ENCODE measurements at places on chromosomes 12 and 14.

DNA sequence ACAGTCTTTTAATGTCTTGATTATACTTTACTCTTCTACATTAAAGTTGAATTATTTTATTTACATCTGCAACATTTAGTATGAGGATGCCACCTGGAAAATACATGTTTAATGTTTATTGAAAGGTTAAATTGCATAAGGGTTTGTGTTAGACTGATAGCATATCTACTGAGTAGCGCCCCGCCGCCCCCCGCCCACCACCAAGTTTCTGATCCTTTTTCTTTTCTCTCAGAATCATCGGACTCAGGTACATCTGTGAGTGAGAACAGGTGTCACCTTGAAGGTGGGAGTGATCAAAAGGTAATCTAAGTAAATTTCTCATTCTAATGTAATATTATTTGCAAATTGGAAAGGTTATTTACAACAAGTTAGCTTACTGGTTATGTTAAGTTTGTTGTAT lies 16.2 kb downstream of the MDM2 start:
- no peak for DNase-seq

DNA sequence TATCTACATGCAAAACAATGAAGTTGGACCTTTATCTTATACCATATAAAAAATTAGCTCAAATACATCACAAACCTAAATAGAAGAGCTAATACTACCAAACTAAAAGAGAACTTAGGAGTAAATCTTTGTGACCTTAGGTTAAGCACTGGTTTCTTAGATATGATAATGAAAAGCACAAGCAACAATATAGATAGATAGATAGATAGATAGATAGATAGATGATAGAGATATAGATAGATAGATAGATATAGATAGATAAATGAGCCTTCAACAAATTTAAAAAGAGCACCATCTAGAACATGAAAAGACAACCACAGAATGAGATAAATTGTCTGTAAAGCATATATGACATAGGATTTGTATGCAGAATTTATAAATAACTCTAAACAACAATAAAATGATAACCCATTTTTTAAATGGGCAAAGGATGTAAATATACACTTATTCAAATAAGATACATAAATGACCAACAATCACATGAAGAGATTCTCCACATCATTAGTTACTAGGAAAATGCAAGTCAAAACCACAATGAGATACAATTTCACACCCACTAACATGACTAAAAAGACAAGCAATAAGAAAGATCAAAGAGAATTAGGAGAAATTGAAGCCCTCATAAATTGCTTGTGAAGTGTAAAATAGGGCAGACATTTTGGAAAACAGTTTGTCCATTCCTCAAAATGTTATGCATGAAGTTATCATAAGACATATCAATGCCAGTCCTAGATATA lies 293.7 kb downstream of the BTG1 start:
- no peak for DNase-seq

DNA sequence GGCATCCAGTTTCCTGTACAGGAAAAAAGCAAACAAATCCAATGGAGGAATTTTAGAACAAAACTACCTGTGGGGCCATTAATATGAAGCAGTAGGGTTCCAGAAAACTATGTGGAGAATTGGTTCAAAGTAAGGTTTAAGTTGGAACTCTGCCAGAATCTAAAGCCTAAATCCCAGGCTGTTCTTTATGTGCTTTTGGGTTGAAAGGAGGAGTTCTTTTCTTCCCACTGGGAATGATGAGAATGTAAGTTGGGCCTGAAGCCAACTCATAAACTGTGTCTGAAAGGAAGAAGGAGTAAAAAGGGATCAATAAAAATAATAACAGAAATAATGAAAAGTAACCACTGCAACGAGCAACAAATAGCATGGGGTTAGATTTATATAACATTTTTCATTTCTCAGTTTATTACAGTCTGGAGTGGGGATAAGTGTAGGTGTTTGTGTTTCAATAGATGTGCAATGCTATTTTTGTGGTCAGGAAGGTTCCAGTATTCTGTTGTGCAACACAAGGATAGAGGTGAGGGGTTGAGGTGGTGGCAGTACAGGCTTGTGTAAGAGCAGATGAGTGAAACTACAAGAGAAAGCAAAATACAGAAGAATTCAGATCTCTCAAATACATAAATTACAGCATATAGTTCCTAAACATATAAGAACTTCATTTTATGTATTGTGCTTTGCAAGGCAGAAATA lies 373.6 kb downstream of the EMP1 start:
- no peak for DNase-seq

DNA sequence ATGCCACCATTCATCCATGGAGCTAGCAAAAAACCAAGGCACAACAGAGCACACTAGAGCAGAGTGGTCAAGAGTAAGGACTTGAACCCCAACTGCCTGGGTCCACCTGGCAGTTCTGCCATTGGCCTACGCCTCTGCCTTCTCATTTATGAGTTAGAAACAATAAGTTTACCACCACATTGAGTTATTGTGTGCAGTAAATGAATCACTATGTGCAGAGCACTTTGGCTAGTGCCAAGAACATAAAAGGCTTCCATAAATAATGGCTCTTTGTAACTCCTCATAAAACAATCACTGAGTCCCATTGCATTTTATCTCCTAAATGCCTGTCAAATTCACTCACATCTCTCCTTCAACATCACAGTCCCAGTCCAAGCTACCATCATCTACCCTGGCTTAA lies 86.3 kb downstream of the OTX2 start:
- no peak for DNase-seq

DNA sequence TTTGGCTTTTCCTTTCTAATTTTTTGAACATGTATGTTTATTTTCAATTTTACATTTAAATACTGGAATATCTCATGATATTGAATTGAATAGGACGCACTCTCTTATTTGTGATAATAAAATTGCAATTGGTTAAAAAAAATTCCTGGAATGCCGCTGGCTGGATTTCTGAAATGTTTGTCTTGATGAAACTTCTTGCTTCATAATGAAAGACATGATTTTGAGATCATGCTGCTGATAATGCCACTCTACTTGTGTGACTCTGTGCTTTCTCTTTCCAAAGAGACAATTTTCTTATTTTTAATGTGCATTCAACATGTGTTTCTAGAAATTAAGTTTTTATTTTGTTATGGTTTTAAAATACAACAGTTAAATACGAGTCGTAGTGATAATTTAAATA lies 465.7 kb upstream of the FAR2 start:
- DNase-seq = no peak

- DNase-seq = no peak
Measured at GRCh38 chr14:32432813-32433538, 103.9 kb downstream of the AKAP6 start.

- no peak for DNase-seq
Measured at GRCh38 chr14:30355431-30355913, 203.5 kb upstream of the G2E3 start.

- DNase-seq = no peak
Measured at GRCh38 chr12:6280672-6281071, 29.8 kb upstream of the PLEKHG6 start.

DNA sequence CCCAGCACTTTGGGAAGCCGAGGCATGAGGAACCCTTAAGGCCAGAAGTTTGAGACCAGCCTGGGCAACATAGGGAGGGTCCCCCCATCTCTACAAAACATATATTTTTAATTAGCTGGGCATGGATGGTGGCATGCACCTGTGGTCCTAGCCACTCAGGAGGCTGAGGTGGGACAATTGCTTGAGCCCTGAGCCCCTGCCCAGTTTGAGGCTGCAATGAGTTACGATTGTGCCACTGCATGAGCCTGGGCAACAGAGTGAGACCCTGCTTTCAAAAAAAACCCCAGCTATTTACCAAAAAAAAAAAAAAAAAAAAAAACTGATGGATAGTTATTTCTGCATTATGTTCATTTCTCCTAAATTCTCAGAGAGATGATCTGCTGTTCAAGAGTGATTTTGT lies 230.0 kb downstream of the SOX5 start:
- DNase-seq = no peak

- DNase-seq = no peak
Measured at GRCh38 chr12:113551563-113551962, 79.9 kb upstream of the LHX5 start.

GRCh38 chr14:44960646-44961045 lies 1.1 kb downstream of the KLHL28 start:
- no peak for DNase-seq

GRCh38 chr14:66482873-66483272 lies 3.3 kb upstream of the CCDC196 start:
- DNase-seq = no peak

GRCh38 chr14:105247715-105248367 lies 492 bp upstream of the BTBD6 start:
- no peak for DNase-seq

DNA sequence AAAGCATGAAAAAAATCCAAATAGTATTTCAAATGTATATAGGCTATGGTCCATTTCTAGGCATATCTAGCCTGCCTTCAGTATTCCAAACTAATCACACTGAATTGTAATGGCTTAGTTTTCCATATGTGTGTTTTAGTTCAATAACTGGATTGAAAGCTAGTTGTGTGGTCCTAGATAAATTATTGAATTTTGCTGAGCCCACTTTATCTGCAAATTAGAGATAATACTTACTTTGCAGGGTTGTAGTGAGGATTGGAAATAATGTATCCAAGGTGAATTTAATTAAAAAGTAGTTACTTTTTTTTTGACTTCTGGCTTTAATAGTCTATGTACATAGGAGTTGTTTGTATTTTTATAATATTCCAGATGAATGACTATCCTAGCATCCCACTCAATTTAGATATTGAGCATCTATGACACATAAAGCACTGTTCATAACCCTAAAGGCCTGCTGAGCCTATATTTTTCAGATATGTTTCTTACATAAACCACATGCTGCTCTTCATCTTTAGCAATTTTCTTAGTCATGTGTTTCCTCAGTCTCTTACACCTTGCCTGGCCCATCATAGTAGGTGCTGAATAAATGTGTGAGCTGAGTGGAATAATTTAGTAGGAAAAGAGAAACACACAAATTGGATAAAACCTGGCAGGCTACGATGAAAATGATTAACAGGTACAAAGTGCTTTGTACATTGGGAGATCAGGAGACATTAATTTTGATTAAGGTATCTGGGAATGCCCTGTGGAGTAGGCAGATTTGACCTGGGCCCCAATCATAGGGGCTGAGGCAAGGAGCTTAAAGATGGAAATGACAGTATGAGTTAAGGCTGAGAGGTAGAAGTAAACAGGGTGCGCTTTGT lies 1.1 kb upstream of the ATP23 start:
- DNase-seq = no peak

- DNase-seq = no peak
Measured at GRCh38 chr12:4552191-4552590, 9.8 kb upstream of the DYRK4 start.

DNA sequence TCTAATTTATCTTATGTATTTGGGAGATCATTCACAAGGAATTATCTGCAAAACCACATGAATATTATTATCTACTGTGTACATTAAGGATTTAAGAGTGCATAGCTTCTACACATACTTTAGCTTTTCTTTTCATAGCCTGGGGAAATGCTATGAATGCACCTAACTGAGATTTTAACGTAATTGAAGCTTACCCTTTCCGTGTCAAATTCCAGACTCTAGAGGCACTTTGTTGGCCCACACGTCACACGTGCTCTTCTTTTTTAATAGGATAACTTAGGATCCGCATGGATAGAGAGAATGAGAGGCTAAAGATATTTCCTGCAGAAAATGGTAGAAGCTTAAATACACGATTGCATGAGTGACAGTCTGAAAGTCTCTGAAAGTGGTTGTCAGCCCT lies 481.1 kb downstream of the PCNX1 start:
- peak; percentile 22 for DNase-seq

DNA sequence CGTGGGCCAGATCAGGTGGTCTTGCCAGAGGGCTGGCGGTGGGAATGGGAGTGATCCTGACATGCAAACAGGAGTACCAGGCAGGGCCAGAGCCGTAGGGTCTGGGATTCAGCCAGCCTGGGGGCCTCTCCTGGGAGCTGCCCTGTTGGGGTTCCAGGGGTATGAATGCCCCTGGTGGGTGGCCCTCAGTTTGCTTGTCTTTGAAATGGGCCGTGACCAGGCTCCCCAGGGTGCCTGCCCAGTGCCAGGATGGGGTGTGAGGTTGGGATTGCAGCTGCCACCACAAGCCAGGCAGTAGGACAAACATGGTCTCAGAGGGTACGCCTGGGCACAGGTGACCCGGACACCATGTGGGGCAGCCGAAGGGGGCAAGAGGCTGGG lies 168.8 kb downstream of the KIF26A start:
- DNase-seq = no peak

DNA sequence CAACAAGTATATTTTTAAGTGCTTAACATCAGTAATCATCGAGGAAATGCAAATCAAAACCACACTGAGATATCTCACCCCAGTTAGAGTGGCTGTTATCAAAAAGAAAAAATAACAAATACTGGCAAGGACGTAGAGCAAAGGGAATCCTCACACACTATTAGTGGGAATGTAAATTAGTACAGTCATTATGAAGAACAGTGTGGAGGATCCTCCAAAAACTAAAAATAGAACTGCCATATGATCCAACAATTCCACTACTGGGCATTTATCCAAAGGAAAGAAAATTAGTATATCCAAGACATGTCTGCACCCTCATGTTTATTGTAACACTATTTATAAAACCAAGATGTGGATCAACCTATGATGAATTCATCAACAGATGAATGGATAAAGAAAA lies 149.0 kb upstream of the PWP1 start:
- no peak for DNase-seq

- DNase-seq = no peak
Measured at GRCh38 chr12:124388038-124388671, 93.3 kb downstream of the RFLNA start.

DNA sequence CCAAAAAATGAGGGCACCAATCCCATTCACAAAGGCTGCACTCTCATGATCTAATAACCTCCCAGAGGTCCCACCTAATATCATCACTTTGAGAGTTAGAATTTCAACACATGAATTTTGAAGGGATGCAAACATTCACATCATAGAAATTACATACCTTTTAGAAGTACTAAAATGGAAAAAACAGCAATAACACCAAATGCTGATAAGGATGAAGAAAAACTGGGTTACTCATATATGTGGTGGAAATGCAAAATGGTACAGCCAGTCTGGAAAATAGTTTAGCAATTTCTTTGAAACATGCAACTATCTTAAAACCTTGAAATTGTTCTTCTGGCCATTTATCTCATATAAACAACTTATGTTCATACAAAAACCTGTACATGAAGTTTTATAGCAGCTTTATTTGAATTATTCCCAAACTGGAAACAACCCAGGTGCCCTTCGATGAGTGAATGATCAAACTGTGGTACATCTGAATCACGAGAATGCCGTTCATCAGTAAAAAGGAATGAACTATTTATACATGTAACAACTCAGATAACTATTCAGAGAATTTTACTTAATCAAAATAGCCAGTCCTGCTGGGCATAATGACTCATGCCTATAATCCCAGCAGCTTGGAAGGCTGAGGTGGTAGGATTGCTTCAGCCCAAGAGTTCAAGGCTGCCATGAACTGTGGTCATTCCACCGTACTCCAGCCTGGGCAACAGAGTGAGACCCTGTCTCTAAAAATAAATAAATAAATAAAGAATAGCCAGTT lies 109.4 kb upstream of the SSTR1 start:
- peak; percentile 55 for DNase-seq
